ENCODE measurements at places on chromosomes 11 and 22.

DNA sequence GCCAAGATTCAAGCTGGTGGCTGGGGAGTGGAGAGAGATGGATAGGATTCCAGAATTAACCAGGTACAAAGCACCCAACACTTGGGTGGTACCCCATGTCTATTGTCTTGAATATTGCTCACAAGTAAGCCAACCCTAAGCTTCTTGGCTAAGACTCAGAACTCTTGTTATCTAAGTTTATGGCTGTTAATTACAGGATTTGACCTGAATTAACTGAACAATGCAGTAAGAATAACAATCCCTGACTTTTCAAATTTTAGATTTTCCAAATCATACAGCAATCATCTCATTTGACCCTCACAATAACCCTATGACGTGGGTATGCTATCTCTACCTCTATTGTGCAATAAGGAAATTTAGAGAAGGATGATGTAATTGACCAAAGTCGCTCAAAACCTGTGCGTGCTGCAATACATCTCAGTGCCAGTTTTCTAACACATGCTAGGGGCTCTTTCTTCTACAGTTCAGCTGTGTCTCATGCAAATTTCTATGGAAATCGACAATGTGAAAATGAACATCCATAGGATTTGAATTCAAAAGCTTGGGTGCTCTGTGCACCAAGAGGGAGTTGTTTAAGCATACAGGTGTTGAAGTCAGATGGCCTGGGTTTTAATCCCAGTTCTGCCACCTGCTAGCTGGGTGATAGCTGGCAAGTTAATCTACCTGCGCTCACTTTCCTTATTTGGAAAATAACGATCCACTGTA lies 40.1 kb upstream of the APLNR start:
- DNase-seq = no peak

DNA sequence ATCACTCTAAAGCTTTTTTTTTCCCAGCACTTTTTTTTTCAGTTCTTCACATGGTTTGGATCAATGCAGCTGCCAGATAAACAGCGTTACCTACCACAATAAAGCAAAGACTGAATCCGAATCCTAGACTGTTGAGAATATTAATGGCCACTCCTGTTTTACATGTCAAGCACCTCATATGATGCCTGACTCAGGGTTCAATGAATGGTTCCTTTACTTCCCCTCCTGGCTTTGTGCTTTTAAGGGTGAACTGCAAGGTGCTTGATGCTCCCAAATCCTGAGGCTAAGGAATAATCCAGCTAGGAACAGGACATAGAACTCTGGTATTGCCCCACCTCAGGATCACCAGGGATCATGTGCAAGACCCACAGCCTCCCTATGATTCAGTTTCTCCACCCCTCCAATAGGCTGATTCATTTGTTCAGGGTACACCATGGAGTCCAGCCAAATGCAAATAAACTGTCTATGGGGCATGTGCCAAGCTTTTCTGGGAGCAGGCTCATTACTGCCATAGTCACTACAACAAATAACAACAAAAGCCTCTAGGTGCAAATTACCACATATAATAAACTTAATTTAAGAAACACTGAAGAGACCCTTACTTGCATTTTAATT lies 104.3 kb downstream of the GAB2 start:
- DNase-seq = no peak

DNA sequence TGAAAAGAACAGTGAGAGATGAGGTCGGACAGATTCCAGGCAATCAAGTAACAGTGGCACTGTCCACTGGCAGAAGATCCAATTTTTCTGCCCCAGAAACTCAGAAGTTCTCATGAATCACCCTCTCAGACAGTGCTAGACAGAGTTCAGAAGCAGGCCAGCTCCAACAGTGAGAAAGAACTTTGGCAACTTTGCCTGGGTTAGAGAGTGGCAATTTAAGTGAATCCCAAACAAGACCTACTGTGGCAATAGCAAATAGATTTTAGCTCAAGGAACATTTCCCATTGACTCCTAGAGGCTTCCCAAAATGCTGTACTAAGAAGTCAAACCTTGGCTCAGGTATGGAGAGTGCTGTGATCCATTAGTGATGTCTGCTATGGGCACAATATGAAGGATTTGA lies 12.3 kb downstream of the CD44 start:
- no peak for DNase-seq

DNA sequence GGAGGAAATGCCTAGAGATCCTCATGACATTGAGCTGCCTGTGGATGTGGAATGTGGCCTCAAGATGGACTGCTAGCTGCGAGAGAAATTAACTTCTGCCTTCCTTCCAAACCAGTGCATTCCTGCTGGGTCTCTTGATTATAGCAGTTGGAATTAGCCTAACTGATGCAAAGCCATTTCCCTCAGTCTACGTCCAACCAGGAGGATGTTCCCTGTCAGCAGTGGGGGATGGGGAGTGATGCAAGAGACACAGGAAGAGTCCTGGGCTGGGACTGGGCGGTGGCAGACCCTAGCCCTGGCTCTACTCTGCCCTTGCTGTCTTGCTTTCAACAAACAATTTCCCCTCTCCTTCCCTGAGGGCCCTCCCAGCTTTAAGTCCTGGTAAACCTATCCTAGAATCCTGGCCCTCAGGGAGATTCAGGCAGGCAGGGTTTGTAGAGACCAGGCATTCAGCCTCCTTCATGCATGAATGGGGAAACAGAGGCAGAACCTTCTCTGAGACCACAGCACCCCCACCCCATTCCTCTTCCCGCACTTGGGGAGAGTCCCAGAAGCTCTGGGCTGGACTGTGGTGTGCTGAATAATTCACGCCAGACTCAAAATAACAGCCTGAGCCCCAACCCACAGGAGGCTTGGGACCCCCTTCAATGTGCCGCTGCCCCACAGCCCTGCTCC lies 17.0 kb downstream of the C11orf96 start:
- DNase-seq = no peak

DNA sequence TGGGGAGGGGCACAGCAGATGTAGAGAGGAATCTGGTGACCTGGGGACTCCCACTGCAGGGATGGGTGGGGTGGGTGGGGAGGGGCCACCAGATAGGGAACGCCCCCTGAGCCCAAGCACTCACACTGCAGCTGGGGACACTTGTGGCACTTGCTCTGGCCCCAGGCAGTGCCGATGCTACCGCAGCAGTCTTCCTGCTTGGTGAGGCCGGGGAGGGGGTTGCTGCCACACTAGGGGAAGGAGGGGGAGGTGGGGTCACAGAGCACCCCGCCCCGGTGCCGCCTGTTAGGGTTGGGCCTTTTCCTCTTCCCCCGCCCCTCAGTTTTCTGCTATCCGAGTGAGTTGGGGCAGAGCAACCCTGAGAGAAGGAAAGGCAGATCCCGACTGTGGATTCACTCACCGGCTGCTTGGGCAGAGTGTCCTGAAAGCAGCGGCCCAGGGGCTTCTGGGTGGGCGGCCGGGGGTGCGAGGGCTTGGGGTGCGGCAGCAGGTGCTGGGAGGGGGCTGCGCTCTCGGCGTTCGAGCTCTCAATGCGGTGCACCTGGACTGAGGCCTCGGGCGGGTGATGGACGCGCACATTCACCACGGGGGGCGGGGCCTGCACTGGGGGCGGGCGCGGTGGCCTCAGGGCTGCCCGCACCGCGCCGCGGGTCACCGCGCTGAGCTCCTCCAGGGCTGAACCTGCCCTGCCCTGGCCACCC lies 4.7 kb downstream of the LTBP3 start:
- no peak for DNase-seq

DNA sequence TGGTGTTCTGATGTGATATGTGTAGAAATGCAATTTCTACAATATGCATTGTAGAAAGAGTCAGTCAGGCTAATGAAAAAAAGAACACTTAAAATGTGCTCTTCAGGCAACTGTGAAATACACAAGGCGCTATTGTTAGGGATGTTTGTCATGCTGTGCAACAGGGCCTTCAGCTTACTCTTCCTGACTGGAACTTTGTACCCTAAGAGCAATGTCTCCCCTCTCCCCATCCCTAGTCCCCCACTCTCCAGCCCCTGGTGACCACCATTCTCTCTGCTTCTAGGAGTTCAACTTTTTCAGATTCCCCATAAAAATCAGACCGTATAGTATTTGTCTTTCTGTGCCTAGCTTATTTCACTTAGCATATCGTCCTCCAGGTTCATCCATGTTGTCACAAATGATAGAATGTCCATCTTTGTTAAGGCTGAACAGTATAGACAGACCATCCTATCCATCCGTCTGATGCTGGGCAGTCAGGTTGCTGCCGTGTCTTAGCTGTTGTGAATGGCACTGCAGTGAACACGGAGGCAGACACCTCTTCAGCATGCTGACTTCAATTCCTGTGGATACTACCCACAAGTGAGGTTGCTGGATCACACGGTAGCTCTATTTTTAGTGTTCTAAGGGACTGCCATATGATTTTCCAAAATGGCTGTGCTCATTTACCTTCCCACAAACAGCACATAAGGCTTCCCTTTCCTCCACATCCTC lies 10.7 kb downstream of the NDUFV1 start:
- no peak for DNase-seq

- no peak for DNase-seq
Measured at GRCh38 chr11:120024046-120024445, 113.9 kb downstream of the TRIM29 start.

GRCh38 chr11:69868006-69868810 lies 49.0 kb upstream of the FGF3 start:
- no peak for DNase-seq

GRCh38 chr11:128291835-128292234 lies 295.5 kb downstream of the ETS1 start:
- DNase-seq = no peak

DNA sequence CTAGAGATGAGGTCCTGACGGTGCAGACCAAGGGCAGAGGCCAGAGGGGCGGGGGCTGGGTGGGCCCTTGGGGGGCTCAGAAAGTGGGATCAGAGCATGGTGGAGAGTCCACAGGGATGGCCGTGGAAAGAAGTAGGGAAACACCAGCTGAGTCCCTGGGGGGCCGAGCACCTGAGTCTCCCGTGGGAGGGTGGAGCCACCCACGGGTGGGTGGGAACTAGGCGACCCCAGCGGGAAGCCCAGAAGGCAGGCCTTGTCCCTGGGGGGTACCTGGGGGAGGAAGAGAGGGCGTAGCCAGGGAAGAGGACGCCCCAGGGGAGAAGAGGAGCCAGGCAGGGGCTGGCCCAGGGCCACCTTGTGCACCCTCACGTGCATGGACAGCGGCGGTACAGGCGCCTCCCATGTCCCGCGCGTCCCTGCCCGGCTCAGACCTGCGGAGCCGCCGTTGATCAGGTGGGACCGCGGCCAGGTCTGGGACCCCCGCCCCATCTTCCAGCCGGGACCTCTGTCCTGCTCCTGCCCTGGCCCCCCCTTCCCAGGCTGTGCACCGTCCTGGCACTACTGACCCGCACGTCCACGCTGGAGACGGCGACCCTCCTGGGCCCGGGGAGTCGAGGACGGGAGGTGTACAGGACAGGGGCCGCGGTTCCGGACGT lies 10.2 kb downstream of the CRELD2 start:
- DNase-seq = no peak

- no peak for DNase-seq
Measured at GRCh38 chr11:329886-330253, 9.2 kb upstream of the IFITM3 start.

GRCh38 chr11:94186342-94187203 lies 57.9 kb downstream of the PANX1 start:
- no peak for DNase-seq

GRCh38 chr11:73147771-73148681 lies 5.9 kb upstream of the FCHSD2 start:
- no peak for DNase-seq

GRCh38 chr11:96332126-96332771 lies 10.7 kb downstream of the MAML2 start:
- no peak for DNase-seq

DNA sequence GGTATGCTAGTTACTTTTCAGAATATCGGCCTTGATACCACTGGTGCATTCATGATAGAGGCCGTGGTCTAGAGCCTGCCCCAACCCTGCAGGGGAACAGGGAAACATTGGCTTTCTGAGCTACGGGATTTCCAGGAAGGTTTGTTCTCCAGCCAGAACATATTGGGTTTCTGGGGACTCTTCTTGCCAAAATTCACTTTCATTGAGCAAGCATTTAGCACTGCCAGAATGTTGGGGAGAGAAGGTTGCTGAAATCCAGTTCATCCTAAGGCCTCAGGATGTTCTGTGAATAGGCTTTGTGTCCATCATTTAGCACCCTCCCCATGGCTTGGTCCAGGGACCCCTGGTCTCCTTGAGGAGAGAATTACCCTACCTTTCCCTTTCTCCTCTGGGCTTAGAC lies 36.7 kb downstream of the DRG1 start:
- DNase-seq = no peak

- DNase-seq = no peak
Measured at GRCh38 chr11:22044126-22044525, 148.8 kb upstream of the ANO5 start.

GRCh38 chr22:26550498-26551033 lies 38.3 kb upstream of the TFIP11 start:
- DNase-seq = no peak

- DNase-seq = no peak
Measured at GRCh38 chr11:120385655-120386054, 49.4 kb downstream of the ARHGEF12 start.

DNA sequence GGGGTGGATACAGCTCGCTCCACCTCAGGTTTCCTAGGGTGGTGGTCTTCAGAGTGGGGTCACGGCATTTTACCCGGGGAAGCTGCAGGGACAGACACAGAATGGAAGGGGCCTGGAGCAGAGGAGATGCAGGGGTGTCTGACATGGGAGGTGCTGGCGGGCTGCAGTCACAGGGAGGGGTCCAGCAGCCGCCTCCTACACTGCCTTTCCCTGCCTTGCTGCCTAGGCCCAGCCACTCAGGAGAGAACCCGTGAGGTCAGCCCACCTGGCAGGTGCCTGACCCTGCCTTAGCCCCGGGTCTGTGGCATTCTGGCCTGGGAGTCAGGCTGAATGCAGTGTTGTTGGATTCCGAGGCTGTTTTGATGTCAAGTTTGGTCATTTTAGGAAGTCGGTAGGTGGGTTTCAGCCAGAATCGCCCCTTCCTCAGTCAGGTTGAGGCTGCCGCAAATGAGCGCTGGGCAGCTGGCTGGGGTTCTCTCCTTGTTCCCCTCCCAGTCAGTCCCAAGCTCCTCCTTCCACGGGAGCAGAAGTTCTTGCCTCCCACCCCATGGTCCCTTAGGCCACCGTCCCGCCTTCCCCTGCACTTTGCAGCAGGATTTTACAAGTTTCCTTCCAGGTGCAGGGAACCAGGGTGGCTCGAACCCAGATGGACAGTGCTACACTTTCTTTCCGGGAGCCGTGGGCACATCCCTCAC lies 294.5 kb downstream of the TBC1D22A start:
- DNase-seq = no peak

DNA sequence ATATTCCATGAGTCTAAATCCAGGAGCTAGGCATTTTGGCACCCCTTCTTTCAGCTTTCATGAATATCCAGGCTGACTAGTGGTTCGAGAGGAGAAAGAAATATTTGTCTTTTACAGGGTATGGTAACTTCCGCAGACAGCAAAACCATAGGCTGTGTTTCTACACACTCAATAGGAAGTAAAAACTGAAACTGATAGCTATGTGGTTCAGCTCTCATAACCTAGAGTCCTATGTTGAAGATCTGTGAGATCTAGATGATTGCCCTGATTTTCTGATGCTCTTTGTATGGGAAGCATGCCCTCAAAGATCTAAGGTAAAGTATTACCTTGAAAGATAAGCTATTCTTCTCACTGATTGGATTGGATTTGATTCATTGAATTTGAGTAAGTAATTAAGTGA lies 118.3 kb downstream of the CD44 start:
- DNase-seq = no peak

DNA sequence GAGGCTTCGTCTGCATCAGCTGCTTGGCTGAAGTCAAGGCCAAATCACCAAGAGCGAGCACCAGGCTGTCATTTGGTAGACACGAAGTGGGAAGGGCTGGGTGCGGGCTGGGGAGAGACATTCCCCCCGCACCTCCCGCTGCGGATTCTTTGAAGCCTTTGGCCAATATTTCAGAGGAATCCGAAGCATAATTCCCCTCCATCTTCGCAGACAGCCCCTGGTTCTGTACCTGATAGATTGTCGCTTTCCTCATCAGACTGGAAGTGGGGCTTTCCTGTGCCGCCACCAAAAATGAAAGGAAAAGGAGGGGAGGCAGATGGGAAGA lies 15.3 kb downstream of the BLID start:
- DNase-seq = no peak
